Kidney (tissue), 22 donors: ENCODE measurements at places on chromosomes 4 and X.

GRCh38 chr4:163959932-163960331, 465.4 kb downstream of the TMA16 start:
- no peak for DNase-seq

GRCh38 chr4:166422475-166422874, 549.4 kb downstream of the TLL1 start:
- no peak for DNase-seq

DNA sequence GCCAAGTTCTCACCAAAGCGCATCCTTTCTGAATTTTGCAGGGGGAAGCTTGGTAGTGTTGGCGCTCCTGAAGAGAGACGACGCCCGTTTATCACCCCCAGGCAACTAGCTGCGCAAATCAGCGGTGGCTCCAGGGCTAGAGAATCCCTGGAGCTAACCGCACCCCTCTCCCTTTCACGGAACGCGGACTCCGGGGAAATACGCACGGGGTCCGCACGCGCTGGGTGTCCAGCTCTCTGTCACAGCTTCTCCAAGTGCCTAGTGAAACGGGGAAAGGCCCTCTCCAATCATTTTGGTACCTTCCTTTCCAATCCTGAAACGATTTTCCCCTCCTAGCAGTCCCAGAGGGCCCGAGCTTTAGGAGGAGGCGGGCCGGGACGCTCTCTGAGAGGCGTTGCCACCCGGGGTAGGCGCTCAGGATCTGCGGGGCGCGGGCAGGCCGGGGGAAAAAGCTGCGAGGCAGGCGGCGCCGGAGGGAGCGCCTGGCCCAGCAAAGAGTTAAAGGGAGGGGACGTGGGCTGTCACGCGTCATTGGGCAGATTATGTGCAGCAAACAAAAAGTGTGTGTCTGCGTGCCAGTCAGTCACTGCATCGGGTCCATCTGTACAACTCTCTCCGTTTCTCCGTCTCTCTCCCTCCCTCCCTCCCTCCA, at the start of gene PRDM8:
TSS of gene PRDM8 (plus strand) at position 582 of the 652 bp plus-strand sequence. CDS start 2,578 bp downstream, outside the sequence.
- peak; percentile 65 for DNase-seq

- no peak for DNase-seq
Measured at GRCh38 chrX:16136080-16136479, 12.7 kb downstream of the GRPR start.

- DNase-seq = no peak
Measured at GRCh38 chrX:117397844-117398243, 718.8 kb downstream of the KLHL13 start.

- no peak for DNase-seq
Measured at GRCh38 chr4:151921811-151922210, 161.0 kb upstream of the GATB start.

GRCh38 chr4:8113611-8114377, 44.8 kb downstream of the ABLIM2 start:
- DNase-seq = peak; percentile 41

- peak; percentile 86 for DNase-seq
Measured at GRCh38 chr4:16001484-16001858, 38.5 kb upstream of the FGFBP2 start.

DNA sequence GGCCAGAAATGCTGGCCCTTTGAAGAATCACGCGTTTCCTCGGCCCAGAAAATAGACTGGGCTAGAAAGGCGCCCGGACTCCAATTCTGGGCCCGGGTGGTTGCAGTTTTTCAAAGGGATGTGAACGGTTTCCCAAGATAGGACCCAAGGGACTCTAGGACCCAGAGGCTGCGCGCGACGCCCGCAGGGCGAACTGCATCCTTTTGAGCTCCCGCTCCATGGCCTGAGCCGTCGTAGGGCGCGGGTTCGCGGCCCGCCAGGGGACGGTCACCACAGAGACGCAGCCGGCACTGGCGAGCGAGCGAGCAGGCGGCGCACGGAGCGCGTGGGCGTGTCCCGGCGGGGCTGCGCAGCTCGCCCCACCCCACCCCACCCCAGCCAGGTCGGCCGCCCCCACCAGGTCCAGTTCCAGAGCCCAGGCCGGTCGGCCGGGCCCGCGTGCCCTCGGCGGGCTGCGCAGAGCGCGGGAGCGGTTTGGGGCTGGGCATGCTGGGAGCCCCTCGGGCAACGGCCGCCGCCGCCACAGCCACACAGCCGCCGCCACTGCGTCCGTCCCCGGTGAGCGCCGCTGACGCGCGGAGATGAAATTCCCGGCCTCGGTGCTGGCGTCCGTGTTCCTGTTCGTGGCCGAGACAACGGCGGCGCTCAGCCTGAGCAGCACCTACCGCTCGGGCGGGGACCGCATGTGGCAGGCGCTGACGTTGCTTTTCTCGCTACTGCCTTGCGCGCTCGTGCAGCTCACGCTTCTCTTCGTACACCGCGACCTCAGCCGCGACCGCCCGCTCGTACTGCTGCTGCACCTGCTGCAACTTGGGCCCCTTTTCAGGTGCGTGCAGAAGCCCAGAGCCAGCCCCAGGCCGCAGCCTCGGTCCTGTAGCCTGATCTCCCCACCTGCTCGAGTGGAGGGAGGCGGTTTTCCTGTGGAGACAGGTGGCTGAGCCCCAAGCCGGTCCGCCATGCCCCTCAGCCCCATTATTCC, at the start of gene XK:
TSS of gene XK (plus strand) at position 411 of the 979 bp plus-strand sequence. CDS start at position 582, 171 bp downstream.
- DNase-seq = peak; percentile 51

- DNase-seq = no peak
Measured at GRCh38 chr4:13527192-13527980, 16.9 kb downstream of the NKX3-2 start.

DNA sequence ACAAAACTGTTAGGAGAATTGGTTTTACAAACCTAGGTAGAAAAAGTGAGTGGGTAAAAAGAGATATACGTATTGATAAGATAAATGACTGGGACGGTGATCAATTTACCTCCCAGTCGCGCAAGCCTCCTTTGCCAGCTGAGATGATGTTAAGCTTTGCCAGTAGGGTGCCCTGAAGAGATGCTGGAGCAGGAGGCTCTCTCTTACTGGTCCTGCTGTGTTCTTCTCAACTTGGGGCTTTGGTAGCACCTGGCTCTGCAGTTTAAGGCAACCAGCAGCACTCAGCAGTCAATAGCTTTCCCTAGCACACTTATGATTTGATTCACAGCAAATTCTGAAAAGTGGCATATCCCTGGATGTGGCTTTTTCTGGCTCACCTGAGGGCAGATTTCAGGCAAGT, 1461.7 kb downstream of the ADGRL3 start:
- DNase-seq = no peak

DNA sequence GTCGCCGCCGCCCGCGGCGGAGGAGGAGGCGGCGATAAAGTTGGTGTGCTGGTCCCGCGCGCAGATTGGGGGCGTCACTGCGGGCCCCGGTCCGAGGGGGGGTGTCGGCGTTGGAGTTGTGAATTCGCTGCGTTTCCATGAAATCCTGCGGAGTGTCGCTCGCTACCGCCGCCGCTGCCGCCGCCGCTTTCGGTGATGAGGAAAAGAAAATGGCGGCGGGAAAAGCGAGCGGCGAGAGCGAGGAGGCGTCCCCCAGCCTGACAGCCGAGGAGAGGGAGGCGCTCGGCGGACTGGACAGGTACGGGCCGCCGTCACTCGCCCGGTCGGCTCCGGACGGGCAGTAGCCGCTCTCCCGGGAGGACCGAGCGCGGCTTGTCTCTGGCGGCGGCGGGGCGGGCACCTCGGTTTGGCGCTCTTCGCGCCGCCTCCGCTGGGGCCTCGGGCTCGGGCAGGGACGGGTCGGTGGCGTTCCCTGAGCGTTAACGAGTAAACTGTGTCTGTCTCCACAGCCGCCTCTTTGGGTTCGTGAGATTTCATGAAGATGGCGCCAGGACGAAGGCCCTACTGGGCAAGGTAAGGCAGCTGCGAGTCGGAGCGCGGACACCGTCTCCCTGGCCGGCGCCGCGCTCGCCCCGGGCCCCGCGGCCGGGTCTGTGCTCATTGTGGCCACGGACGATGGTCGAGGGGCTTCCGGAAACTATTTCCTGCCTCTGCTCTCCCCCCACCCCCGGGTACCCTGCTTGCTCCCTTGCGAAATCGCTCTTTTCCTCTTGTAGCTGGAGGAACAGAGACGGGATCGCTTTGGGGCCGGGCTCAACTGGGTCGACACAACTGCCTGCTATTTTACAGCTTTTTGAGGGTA, 658 bp downstream of the KDM6A start:
- peak; percentile 45 for DNase-seq

DNA sequence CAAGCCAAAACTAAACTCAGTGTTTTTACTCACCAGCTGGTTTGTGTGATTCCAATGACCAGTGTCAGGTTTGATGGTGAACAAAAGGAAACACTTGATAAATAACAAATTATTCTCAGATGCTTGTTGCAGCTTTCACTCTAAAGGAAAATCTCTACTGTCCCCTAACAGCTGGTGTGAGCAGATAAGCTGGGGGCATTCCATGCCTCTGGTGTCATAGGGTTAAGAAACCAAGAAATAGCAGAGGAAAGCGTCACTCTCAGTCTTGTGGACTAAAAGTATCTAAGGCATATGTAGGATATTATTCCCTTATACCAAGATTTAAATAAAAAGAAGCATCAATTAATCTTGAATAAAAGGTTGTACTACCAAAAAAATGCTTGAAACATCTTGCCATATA, 24.3 kb downstream of the TRPC5 start:
- DNase-seq = no peak

- no peak for DNase-seq
Measured at GRCh38 chr4:108567831-108568230, 52.5 kb upstream of the RPL34 start.

- no peak for DNase-seq
Measured at GRCh38 chr4:71866212-71866885, 82.5 kb upstream of the GC start.

DNA sequence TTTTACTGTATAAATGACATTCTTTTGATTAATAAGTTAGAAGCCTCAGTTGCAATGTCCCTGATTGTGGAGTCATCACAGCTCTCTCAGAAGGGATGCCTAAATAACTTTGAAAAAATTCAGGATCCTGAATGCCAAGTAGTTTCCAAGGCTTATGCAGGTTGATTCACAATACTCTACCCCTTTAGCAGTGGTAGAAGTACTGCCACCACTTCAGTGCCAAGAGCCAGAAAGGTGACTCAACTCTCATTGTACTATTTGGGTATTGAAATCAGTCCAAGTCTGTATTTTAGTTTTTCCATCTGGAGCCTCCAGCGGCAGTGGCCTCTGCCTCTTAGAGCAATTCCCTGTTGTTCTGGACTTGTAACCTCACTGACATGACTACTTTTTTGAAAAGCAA, 320.1 kb upstream of the NDST4 start:
- no peak for DNase-seq

DNA sequence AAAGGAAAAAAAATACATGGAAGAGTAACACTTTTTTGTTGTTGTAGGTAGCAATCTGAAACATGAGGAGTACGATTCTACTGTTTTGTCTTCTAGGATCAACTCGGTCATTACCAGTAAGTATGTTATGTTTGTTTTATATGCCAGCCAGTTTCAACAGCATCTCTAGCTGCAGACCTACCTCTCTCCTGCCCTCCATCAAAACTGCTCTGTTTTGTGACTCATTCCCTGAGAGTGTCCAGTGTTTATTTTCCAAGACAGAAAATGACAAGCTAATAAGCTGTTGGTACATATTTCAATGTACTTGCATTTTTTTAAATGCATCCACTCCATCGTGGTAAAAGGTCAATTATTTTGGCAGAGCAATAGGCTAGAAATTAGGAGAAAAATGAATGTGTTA, 347 bp downstream of the AMTN start:
- DNase-seq = no peak

GRCh38 chr4:178293601-178294000, 851.4 kb upstream of the AGA start:
- no peak for DNase-seq

- DNase-seq = no peak
Measured at GRCh38 chrX:105910563-105911105, 88.3 kb downstream of the NRK start.

- no peak for DNase-seq
Measured at GRCh38 chr4:55906323-55906722, 42.4 kb upstream of the CEP135 start.

GRCh38 chr4:81790477-81790876, 318.8 kb upstream of the RASGEF1B start:
- no peak for DNase-seq

- DNase-seq = no peak
Measured at GRCh38 chrX:1244164-1245076, 24.2 kb upstream of the CSF2RA start.

DNA sequence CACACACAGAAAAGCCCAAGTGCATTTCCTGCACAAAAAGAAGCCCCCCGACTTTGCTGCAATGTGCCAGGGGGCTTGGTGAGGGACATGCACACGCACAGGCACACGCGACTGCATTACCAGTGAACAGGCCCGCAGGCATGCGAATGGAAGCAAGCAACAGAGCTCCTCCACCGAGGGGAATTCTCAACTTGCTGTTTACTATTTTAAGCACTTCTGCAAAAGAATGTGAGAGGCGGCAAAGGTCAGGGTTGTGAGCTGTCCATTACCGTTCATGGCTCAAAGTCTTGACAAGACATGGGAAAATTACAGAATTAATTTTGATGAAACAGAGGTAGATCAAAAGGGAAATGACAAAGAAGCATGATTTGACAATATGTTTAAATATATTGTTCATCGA, 342.5 kb upstream of the NOCT start:
- no peak for DNase-seq

- DNase-seq = peak; percentile 35
Measured at GRCh38 chr4:3863841-3864741, 97.9 kb downstream of the ADRA2C start.

DNA sequence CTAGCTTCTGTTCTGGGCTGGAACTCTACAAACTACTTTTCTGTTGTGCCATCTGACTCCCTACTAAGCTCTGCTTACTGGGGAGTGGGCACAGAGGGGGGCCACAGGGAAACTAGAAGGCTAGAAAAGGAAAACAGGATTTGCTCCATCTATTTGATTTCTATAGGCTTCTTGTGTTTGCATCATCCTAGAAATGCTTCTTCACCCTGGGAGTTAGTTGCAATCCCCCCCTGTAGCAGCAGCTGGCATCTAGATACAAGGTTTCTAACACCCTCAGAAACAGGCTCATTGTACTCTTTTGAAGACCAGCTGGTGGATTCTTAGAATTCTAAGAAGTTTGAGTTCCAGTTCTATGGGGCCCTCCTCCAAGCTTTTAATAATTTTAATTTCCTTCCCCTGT, 213.4 kb downstream of the TMA16 start:
- DNase-seq = no peak

DNA sequence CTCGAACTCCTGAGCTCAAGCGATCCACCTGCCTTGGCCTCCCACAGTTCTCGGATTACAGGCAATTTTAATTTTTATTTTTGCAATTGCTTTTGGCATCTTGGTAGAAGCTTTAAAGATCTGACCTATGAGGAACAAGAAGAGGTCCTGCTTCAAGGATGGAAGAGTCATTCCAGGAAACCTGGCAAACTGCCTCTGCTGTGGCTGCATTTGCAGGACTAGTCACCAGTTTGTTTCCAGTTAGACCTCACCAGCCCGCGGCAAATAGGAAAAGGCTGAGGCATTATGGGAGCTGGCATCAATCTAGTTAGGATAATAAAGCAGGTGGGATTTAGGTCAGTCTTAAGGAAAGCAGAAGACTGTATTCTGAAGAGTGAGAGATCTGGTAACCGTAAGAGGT, 51.9 kb upstream of the LAS1L start:
- no peak for DNase-seq

DNA sequence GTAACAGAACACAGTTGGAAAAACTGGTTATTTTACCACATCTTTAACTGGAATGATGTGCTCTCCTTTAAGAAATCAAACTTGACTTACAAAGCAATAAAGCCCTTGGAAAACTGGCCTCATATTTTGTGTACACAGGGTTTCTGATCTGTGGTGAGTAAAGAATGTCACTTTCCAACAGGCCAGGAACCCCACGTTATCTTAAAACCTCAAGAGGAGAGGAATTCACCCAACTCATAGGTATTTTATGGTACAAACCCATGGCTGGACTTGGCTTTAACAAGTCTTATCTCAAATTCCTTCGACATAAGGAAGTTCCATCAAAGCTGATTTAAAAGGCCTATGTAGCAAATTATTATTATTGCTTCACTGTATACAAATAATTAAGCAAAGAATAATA, 1735.1 kb downstream of the PCDH7 start:
- DNase-seq = no peak
